CD4-positive, alpha-beta T cell treated with Interleukin-12 subunit alpha and Interleukin-12 subunit beta, for 1 hour (primary cell): ENCODE measurements at places on chromosomes 4 and X.

DNA sequence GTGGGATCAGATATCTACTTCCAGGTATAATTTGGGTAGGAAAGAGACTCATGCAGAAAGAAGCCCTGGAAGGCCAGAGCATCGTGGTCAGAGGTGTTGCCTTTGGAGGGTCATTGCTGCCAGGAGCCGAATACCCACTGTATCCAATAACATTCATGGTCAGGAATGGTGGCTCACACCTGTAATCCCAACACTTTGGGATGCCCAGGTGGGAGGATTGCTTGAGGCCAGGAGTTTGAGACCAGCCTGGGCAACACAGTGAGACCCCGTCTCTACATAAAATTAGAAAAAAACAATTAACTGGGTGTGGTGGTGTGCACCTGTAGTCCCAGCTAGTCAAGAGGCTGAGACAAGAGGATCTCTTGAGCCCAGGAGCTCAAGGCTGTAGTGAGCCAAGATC lies 10.9 kb upstream of the F11 start:
- DNase-seq, result no peak

- DNase-seq, result no peak
Observed at GRCh38 chrX:1536712-1537030, 314 bp downstream of the P2RY8 start.

DNA sequence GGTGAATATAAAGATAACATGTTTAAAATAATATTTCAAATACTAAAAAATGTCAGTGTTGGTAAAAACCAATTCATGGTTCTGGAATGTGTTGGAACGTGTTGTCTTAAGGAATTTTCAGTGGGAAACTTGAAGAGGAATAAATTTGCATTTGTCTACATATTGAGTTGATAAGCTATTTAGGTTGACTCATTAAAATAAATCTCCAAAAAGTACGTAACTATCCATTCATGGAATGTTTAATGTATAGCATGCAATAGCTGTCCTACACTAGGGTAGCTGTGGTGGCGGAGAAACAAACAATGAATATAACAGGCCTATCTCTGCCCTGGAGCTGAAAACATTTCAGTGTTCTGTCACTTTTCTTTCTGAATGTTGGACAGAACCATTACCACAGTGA lies 20.3 kb downstream of the SHISA3 start:
- no peak for DNase-seq

GRCh38 chr4:136680271-136680670 lies 852.0 kb downstream of the PCDH18 start:
- DNase-seq, result no peak

- no peak for DNase-seq
Observed at GRCh38 chr4:121277194-121278105, 103.4 kb downstream of the QRFPR start.

DNA sequence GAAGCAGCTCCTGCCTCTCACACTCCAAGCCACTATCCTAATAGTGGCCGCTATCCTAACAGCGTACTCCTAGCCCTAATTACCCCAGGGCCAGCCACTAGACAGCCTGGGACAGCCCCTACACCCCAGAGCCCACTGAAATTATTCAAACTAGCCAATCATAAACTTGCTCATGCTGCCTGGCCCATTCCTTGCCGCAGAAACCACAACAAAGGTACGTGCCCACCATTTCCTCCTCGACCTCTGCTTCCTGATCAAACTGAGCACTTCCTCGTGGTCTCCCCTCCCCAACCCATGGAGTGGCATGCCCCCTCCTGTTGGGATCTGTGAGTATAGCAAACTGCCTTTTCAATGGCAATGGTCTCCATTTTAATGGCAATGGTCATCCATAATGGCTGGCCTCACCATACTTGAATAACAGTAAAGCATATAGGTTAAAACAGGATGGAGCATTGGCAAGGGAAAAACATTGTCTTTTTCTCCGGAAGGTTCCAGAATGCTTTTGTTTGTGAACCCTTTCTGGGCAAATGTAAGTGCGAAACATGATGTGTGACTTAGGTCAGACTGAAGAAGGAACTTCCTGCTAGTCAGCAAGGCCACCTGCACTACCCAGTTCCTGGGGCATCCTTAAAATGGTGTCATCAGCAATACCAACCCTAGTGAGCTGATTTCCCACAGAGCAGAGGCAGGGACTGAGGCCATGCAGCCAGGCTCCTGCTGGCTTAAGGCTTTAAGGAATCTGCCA lies 107.1 kb upstream of the ATP6AP2 start:
- DNase-seq, result no peak

- DNase-seq, result no peak
Observed at GRCh38 chr4:84022564-84022963, 476.5 kb downstream of the NKX6-1 start.

DNA sequence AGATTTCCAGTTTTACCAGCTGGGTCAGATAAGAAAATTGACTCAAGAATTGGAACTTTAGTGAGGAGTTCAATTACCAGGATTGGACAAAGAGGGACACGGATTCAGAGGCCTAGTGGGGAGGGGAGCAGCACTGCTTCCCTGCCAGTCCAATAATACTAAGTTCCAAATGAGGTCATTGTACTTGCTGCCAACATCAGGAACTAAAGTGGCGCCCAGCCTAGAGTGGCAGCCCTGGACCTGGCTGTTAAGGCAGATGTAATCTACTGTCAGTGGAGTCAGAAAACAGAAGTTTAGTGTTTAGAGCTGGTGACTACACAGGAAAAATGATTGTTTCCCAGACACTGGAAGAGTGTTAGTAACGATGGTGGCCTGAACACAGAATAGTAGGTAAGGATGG lies 42.7 kb upstream of the RAPGEF2 start:
- DNase-seq, result no peak

- no peak for DNase-seq
Observed at GRCh38 chrX:64202808-64203325, 2.6 kb downstream of the AMER1 start.

GRCh38 chr4:32161392-32161791 lies 1441.2 kb downstream of the PCDH7 start:
- no peak for DNase-seq

- no peak for DNase-seq
Observed at GRCh38 chr4:3342182-3342854, 49.5 kb downstream of the RGS12 start.

- DNase-seq, result no peak
Observed at GRCh38 chr4:109411964-109412363, 21.7 kb upstream of the SEC24B start.

- DNase-seq, result no peak
Observed at GRCh38 chrX:50333308-50333707, 128.7 kb downstream of the CCNB3 start.

DNA sequence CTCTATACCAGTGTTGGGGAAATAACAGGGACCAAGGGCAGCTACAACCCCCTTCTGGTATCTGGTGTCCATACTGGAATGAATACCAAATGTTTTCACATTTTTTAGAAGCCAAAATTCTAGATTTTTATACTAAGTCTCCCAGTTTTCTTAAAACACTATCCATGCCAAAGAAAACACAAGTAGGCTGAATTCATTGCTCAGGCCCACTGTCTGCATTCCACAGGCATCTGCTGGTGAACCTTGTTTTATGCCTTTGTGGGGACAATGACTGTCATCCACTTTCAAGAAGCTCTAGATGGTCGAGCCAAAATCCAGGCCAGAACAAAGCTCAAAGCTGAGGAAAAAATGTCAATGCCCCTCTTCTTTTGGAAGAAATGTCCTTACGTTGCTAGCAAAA lies 213.4 kb upstream of the RASGEF1B start:
- no peak for DNase-seq

DNA sequence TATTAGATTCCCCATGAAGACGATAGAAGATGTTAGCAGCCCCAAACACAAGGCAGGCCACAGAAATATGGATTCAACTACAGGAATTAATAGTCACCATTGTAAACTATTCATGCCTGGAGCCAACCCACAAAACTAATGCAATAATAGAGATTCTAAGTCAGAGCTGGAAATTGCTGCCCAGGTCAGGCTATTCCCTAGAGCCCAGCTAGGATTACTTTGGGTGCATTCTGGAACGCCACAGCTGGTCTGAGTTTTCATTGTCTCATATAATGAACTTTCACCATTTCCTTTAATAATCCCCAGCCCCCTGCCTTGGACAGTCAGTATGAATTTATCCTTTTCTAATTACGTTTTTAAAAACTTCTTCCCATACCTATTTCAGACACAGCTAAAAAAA lies 252.6 kb downstream of the PAPSS1 start:
- DNase-seq, result no peak

DNA sequence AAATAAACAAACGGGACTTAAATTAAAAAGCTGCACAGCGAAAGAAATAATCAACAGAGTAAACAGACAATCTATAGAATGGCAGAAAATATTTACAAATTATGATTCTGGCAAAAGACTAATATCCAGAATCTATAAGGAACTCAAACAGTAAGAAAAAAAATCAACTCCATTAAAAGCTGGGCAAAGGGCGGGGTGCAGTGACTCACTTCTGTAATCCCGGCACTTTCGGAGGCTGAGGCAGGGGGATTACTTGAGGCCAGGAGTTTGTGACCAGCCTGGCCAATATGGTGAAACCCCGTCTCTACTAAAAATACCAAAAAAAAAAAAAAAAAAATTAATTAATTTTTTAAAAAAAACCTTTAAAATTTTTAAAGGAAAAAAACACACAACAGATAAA lies 109.0 kb downstream of the ATP11C start:
- DNase-seq, result no peak

GRCh38 chr4:41384992-41385391 lies 128.3 kb downstream of the UCHL1 start:
- DNase-seq, result no peak

DNA sequence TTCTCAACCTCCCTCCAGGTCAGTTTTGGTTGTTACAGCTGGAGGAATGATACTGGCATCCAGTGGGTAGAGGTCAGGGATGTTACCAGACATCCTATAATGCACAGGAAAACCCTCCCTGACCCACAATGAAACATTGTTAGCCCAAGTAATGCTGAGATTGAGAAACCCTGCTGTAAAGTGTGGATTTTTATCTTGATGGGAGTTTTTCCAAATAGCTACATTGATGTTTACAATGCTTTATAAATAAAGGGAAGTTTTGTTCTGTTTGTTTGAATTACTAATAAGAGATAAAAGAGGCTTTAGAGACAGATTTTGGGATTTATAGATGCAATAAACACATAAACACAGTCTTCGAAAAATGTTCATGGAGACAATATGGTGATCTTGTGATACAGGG lies 194.0 kb upstream of the NUDT6 start:
- DNase-seq, result no peak

DNA sequence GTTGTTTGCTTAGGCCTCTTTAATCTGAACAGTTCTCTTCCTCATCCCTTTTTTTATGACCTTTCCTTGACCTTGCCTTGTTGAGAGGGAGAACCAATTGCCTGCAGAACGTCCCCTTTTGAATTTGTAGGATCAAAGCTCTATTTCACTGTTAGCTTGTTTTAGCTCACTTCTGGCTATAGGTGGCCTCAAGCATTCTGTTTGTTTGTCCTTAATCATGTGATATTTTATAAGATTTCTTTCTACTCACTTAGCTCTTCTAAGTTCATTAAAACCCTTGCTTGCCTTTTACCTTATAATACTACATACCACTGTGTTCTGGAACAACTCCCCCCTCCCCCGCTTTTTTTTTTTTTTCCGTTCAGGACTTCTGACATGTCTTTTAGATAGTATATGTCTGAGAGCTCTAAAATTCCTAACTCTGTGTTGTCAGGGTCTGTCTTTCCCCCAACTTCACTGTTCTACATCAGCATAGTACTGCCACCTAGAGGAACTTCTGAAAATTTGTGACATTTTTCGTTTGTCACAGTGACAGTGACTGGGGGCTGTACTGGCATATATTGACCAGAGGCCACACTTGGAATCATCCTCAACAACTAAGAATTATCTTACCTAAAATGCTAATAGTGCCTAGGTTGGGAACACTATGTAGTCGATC lies 128.5 kb downstream of the LARP7 start:
- DNase-seq, result peak; percentile 20

DNA sequence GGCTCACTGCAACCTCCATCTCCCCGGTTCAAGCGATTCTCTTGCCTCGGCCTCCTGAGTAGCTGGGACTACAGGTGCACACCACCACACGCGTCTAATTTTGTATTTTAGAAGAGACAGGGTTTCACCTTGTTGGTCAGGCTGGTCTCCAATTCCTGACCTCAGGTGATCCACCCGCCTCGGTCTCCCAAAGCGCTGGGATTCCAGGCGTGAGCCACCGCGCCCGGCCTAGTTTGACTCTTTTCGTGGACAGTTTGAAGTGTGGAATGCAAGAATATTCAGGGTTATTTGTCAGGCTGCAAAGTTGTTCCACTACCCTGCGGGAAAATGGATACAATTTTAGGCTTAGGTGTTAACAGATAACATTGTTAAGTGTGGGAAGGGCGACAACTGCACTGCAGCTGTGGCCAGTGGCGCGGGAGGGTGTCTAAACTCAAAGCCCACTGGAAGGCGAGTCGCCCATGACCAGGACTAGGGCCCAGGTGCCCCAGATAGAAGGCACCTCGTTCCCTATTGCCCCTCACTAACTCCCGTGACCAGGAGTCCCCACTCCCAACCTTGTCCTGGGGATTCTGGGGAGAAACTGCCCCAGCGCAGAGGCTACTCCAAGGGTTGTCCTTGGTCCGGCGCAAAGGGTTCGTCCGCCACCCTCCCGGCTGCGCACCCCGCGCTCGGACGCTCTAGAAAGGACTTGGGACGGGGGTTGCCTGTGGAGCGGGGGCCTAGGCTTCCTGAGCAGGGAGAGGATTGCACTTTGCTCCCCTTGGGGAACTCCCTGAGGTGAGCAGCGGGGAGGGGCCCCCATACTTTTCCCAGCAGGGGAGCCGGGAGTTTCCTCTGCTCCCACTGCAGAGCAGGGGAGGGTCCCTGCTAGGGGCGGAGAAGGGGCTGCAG lies 1.1 kb upstream of the CD99 start:
- no peak for DNase-seq

DNA sequence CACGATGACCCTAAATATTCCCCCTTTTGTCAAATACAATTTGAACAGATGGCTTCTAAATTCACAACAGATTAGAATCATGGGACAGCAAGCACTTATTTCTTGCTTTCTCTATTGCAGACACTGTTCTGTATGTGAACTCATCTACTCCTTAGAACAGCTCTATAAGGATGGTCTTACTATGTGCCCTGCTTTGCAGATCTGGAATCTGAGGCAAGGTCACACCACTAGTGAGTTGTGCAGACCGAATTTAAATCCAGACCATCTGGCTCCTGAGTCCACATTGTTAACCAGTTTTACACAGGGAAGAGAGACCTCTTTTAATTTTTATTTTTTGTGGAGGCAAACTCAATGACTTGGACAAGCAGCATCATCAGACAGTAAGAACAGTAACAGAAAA lies 50.2 kb downstream of the GPRIN3 start:
- DNase-seq, result no peak

- DNase-seq, result no peak
Observed at GRCh38 chr4:37934609-37935008, 25.6 kb upstream of the PTTG2 start.

DNA sequence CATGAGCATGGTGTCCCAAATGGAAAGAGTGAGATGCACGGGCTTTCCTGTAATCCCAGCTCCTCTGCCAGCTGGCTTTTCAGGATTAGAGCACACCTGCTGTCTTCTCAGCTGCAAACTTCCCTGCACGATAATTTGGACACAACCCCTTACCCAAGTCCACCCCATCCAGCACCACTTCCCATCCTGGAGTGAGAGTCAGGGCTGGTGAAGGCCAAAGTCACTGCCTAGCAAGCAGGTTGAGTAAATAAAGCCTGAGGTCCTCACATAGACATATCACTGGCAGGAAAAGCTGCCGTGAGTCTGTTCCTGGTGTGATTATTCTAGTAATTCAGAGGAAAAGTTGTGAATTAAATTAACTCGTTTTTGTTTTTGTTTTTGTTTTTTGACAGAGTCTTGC lies 113.9 kb upstream of the MBNL3 start:
- DNase-seq, result no peak

- DNase-seq, result no peak
Observed at GRCh38 chrX:147899379-147900114, 12.2 kb upstream of the FMR1 start.
